ENCODE measurements at places on chromosomes 4 and X. TPM values are rescaled to one million over a fixed set of nuclear protein-coding genes. Genes with fewer than 3 reads are reported as not detected.

DNA sequence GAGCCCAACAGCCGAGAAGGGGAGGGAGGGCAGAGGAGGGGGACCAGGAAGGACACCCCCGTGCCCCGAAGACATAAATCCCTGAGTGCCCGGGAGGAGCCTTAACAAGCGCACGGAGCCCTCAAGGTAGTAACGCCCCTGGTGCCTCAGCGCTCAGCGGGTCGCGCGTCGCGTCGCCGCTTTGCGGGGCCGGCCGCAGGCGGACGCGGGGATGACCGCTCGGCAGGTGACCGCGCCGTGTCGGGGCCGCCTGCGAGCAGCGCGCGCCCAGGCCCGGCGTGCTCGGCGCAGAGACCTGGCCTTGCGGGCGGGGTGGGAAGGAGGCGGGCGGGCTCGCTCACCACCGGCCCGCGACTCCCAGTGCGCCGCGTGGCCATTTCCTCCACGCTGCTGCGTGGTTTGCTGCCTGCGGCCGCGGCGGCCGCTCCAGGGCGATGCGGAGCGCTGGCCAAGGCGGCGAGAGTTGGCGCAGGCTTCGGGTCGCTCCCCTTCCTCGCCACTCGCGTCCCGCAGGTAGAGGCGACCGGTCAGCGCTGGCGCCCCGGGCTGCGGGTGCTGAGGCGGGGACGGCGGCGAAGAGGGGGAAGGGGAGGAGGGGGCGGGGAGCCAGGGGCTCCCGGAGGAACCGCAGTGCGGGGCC lies 632 bp downstream of the CCSER1 start:
- no peak for DNase-seq

DNA sequence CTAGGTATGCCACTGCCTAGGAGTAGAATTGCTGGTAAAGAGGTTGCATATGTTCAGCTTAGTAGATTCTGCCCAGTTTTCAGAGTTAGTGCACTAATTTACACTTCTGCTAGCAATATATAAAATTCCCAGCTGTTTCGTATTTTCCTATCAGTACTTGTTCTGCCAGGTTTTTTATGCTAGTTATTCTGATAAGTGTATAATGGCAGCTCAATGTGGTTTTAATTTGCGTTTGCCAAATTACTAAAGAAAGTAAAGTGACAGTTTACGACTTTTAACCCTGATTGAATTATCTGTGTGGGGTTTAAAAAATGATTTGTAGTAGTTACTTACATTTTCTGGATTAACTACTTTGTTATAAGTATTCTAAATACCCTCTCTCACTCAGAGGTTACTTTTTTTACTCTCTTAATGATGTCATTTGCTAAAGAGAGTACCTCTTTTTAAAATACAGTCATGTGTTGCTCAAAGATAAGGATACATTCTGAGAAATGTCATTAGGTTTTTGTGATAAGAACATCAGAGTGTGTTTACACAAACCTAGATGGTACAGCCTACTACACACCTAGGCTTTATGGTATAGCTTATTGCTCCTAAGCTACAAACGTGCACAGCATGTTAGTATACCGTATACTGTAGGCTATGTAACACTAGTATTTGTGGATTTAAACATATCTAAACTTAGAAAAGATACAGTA lies 363.2 kb downstream of the IL15 start:
- no peak for DNase-seq

GRCh38 chrX:63967551-63967950 lies 182.5 kb upstream of the ARHGEF9 start:
- no peak for DNase-seq

DNA sequence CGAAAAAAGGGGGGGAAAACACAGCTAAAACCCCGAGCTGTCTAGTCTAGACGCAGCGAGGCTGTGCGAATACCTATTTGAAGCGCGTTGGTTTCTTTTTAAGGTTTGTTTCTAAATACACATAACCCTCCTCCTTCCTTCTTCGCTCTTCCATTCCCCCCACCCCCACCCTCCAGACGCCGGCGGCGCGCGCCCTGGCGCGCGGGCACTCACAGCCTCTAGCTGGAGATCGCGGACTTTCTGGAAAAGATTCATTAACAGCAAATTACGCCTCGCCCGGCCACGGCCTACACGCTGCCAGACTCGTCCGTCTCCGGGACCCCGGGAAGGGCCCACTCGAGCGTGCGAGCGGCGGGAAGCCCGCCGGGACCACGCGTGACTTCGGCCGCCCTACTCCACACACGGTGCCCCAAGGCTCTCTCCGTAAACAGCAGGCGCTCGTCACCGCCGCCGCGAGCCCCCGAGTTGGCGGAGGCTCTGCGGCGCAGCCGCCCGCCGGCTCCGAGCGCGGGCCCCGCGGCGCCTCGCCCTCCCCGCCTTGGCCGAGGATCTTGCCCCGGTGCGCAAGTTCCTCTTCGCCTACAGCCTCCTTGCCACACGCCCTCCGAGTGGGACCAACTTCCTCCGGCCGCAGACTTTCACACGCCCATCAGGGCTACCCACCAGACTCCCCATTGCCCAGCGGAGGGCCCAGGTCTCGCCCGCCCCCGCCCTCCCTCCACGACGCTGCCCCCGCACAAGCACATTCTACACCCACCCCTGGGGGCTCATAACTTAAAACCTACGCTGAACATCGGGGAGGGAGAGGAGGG lies 2.0 kb downstream of the BCOR start:
- no peak for DNase-seq

GRCh38 chr4:127997534-127998388 lies 32.6 kb downstream of the ABHD18 start:
- DNase-seq, result no peak

GRCh38 chr4:7872264-7872771 lies 67.3 kb downstream of the AFAP1 start:
- no peak for DNase-seq

DNA sequence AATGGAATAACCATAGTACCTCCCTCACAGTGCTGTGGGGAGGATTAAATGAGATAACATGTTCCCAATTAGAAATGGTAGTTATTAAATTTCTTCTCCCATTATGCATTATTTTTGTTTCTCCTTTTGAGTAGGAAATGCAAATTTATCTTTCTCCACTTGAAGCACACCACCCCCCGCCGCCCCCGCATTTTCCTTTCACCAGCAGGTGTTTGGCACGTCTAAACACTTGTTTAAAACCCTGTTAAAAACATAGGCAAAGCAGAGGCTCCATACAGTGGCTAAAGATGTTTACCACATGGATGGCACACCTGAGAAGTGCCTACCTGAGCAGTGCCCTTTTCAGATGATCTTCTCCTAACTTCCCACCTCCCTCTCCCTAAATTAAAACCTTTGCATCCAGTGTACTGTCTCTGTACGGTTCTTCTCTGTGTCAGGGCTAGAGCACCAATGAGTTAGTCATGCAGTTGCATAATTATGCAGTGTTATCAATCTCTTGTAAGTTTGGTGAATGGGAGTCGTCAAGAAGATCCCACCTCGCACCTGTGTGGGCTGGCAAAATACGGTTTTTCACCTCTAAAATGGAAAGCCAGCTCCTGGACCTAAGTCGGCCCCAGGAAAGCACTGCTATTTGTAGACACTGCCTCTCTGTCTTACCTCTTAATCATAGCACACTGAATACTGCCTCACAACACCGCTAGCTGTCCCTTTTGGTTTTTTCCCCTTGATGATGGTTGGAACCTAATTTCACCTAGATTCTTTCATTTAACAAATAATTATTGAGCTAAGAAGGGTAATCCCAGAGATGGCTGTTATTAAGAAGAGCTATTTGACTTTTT lies 122.0 kb downstream of the CT47B1 start:
- no peak for DNase-seq

GRCh38 chr4:94621491-94622080 lies 136.2 kb upstream of the BMPR1B start:
- DNase-seq, result no peak

- DNase-seq, result no peak
Measured at GRCh38 chr4:41232406-41232805, 18.1 kb upstream of the APBB2 start.

- no peak for DNase-seq
Measured at GRCh38 chr4:74534121-74534520, 89.2 kb downstream of the AREG start.

NXF2 gene
- total RNA-seq, result not detected

CSAG3 gene
- total RNA-seq, result not detected
